ENCODE measurements at places on chromosomes 6 and 20.

GRCh38 chr6:73879501-73880293 is 183.7 kb downstream of the CD109 start:
- no peak for DNase-seq

- no peak for DNase-seq
Observed at GRCh38 chr6:144583614-144583954, 298.4 kb downstream of the UTRN start.

GRCh38 chr20:16666272-16666671 is 63.6 kb upstream of the SNRPB2 start:
- DNase-seq, result no peak

GRCh38 chr6:149990661-149991471 is 27.1 kb downstream of the ULBP1 start:
- DNase-seq, result no peak

DNA sequence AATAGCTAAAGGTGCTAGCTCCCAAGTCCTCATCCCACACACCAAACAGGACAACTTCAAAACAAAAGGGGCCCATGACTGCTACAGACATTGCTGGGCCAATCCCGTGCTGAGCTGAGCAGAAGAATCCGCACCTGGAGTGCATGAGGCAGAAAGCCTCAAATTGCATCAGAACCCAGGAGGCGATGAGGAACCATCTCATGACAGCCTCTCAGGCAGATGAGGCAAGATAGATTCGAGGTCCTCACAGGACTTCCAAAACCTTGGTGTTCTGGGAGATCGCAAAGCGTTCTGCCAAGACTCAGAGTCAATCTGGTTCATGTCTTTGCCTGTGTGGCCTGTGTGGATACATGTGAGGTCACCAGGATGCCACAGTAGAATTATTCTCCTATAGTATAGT is 32.8 kb upstream of the SSTR4 start:
- DNase-seq, result no peak

GRCh38 chr6:38034274-38034914 is 214.9 kb downstream of the ZFAND3 start:
- no peak for DNase-seq

- no peak for DNase-seq
Observed at GRCh38 chr20:24736131-24736843, 212.8 kb upstream of the CST7 start.

DNA sequence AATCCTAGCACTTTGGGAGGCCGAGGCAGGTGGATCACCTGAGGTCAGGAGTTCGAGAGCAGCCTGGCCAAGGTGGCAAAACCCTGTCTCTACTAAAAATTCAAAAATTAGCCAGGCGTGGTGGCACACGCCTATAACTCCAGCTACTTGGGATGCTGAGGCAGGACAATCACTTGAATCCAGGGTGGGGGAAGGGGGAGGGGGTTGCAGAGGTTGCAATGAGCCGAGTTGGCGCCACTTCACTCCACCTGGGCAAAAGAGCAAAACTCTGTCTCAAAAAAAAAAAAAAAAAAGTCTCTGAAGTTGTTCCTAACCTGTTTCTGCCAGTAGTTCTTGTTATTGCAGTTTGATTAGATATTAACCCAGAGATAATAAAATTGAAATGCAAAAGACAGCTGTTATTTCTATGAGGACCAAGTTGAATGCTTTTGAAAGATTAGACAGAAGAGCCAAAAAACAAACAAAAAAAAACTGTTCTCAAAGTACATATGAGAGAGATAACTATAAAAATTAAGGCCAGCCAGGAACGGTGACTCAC is 22.6 kb downstream of the PIGU start:
- DNase-seq, result no peak

DNA sequence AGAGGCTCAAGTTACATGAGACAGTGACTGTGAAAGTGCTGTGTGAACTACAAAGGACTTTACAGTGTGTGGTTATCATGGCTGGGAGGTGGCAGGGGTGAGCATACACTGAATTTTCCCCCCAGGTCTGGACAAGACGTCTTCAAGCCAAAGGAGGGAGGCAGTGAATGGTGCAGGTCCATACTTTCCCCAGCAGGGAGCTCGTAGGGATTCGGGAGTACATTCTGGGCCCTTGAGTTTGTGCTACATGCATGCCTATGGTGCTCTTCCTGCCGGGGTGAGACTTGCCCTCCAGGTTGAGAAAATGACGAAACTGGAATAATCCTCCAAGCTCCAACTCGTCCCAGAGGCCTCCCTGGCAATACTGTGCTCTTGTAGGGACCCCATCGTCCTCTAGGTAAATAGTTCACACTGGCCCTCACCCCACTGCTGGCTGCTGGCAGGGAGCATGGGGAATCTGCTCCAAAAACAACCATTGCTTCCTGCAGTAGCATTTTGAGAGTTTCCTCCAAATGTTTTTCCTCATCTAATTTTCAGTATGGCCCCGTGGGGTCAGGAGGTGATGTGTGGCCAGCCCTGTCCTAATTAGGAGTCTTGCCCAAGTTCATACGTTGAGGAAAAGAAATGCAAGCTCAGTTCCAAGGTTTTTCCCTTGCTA is 57.6 kb downstream of the ZNF831 start:
- no peak for DNase-seq

GRCh38 chr20:17885544-17885943 is 83.0 kb downstream of the SNX5 start:
- no peak for DNase-seq

- no peak for DNase-seq
Observed at GRCh38 chr6:118712969-118713368, 61.6 kb upstream of the CEP85L start.

GRCh38 chr20:57996936-57997890 is 231.2 kb downstream of the ANKRD60 start:
- no peak for DNase-seq

GRCh38 chr6:169812257-169812644 is 60.8 kb downstream of the ERMARD start:
- no peak for DNase-seq

DNA sequence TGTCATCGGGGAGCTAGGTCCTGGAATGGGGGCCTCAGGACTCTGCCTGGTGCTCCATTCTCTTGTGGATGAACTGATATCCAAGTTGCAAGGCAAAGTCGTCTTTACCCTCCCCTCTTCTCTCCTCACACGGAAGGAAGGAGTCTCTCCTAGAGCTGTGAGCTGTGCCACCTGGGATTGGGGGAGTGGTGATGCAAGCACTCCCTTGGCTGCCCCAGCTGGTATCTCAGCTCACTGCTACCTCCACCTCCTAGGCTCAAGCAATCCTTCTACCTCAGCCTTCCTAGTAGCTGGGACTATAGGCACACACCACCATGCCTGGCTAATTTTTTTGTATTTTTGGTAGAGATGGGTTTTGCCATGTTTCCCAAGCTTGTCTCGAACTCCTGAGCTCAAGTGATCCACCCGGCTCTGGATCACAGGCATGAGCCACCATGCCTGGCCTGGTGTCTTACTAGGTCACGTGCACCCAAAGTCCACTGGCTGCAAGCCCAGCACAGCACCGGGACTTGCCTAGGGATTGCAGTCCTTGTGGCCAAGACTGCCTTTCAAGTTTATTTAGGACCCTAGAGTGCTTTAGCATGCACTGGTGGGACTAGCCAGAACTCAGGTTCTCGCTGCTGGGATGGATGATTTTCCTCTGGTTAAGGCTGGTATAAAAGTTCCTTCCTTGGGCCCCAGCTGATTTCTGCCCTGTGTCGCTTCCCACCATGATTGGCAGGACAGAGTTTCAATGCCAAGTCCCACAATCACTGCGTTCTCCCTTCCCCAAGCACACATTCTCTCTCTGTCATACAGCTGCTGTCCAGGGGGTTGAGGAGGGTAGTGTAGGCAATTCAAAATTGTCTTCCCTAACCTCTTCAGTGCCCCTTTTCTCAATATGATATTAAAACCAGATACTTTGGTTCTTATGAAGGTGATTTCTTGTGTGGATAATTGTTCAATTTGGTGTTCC is 33.5 kb downstream of the SMAP1 start:
- DNase-seq, result no peak

Data from activated CD4-positive, CD25-positive, alpha-beta regulatory T cell (primary cell).